ENCODE measurements at places on chromosomes 2 and 18.

DNA sequence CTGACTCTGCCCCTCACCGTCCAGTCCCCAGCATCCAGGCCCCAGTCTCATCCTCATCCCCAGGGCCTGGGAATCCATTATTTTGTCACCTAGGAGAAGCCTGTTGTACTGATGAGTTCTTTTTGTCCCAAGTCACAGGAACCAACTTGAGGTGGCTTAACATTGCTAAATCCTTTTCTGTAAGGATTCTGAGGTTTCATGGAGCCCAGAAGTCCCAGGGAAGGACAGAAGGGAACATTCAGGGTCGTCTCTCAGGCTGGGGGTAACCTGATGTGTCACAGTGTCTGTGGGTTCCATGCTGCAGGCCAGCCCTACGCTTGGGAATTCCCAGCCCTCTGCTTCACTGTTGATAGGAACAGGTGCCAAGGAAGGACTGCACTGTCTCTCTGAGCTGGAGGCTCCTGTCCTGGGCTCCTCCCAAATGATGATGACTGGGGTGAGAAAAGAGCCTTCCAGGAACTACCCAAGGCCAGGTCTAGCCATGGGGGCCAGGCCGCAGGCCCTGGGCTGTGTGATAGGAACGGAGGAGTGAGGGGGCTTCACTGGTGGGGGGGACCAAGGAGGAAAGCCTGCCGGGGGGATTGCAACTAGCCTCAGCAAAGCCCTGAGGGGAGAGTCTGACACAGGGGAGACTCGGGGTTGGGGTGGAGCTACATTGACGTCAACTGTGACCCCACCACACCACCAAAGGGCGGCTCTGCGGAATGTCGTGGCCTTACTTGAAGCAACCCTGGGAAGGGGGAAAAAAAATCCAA lies 145.7 kb downstream of the SMAD7 start:
- H3K27ac ChIP-seq: peak overlapping the region; percentile 81
- H3K4me3 ChIP-seq: no peak overlapping the region
- peaks cover 3% of the 10 kb centered on the region for H3K36me3 ChIP-seq
- DNase-seq: no peak
- H3K4me1 ChIP-seq: peaks cover 47% of the 10 kb centered on the region

DNA sequence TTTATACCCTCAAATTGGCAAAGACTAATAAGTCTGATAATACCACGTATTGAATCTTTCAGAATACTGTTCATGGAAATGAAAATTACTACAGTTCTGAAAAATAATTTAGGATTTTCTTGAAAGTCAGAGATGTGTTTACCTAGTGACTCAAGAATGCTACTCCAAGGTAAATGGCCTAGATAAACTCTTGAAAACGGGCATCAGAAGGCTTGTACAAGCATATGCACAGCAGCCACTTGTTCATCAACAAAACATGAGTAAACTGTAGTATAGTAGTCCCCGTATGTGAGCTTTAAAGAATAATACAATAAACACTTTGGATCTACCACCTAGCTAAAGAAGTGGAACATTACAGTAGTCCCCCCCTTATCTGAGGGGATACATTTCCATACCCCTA lies 157.5 kb downstream of the THADA start:
- H3K4me1 ChIP-seq: peaks cover 11% of the 10 kb centered on the region
- H3K36me3 ChIP-seq: peaks cover 3% of the 10 kb centered on the region
- no peak overlapping the region for H3K27ac ChIP-seq
- DNase-seq: no peak

DNA sequence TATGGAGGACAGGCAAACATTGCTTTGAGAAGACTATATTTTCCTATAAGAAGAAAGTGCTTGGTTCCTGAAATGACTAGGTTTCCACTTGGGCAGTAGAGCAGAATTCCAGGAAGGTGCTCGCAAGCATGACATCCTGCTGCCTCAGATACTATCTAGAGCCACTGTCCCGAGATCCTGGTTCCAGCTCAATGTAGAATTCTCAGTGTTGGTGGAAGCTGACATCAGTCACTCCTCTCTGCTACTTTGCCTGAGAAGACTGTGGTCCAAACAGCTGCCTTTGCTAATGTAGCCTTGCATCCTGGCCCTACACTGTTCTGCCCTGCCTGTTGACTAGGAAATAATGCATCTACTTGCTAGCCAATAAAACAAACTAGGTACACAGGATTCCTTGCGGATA lies 50.0 kb upstream of the ITGA6 start:
- no peak overlapping the region for H3K27ac ChIP-seq
- H3K4me3 ChIP-seq: no peak overlapping the region
- no peaks in the 10 kb centered on the region for H3K36me3 ChIP-seq
- H3K4me1 ChIP-seq: no peaks in the 10 kb centered on the region

DNA sequence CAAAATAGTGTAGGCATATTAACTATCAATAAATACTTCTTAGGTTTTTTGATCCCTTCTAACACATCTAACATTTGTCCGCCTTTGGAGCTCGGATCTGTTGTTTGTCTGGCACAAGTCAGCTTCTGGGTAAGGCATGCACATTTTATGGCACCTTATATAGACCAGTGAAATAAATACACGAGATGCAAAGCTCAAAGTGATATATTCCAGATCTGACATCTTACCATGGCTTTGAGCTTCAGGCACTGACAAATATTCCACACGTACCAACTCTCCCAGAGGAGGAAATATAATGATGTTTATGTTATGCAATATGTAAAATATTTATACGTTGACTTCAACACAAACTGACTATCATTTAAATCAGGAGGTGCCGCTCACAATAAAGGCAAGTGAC lies 430.1 kb upstream of the SMIM21 start:
- peaks cover 2% of the 10 kb centered on the region for H3K36me3 ChIP-seq
- peaks cover 29% of the 10 kb centered on the region for H3K27me3 ChIP-seq
- H3K4me3 ChIP-seq: no peak overlapping the region
- no peak for DNase-seq
- no peak overlapping the region for H3K27ac ChIP-seq

GRCh38 chr2:233650981-233651380 lies 14.7 kb downstream of the UGT1A10 start:
- no peak overlapping the region for H3K27ac ChIP-seq
- no peak overlapping the region for H3K4me3 ChIP-seq
- H3K27me3 ChIP-seq: peaks cover 61% of the 10 kb centered on the region
- H3K4me1 ChIP-seq: no peaks in the 10 kb centered on the region
- no peaks in the 10 kb centered on the region for H3K36me3 ChIP-seq

All from central memory CD8-positive, alpha-beta T cell (primary cell).